Erythroblast (primary cell): ENCODE measurements at places on chromosomes 4 and X.

DNA sequence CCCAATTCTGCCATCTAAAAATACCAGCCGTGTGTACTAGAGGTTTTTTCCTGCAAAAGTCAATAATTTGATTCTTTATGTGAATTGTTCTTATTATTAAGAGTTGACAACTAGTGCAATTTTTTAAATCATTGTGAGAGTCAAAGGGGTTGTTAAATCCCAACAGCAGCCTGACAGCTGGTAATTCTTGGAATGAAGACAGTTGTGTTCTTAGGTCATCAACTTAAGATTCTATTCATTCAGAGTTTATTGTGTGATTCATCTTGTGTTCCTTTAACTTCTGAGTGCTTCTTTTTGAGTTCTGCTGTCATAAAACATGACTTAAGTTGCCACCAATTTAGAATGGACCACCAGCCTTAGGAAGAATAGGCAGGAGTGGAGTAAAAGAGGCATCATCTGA, 329.0 kb downstream of the NAF1 start:
- DNase-seq, result no peak

DNA sequence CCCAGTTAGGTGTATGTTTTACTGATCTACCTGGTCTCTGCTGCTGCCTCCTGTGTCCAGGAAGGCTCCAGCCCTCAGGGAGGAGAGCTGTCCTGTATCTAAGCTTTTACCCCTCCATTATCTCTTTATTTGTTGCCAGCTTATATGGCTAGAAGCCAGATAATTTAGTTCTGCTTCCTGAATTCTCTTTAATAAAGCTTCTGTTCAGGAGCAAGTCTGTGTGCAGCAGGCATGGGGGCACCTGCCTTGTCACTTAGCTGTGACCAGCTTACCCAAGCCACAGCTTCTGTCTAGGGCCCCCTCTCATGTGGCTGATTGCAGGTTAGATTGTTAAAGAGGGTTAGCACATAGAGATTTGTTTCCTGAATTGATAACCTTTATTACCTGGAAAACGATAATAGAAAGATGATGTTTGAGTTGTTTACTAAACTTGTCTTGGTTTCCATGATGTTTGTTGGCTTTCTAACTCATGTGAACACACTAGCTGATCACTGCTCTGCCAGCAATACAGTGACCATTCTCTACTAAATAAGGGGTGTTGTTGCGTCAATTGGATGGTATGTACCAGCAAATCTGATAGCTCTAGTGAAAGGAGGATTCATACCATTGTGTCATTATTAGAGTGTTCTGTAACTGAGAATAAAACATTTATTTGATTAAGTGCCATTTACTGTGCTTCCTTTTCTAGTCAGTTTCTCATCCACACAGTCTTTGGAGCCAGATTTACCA, 189.8 kb upstream of the ANK2 start:
- no peak for DNase-seq

DNA sequence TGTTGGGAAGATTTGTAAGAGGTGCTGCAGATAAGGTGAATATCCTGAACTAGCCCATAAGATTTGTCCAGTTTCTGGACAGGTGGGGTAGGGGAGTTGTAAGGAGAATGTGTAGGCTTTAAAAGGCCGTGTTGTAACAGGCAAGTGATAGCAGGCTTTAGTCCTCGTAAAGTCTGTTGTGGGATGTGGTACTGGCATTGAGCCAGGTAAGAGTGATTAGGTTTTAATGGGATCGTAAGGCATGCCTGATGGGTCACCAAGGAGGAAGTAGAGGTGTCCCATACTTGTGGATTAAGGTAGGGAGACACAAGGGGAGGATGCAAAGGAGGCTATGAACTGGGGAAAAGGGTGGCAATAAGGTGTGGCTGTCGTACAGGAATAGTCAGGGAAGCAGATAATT, 256.9 kb upstream of the DKK2 start:
- DNase-seq, result no peak

DNA sequence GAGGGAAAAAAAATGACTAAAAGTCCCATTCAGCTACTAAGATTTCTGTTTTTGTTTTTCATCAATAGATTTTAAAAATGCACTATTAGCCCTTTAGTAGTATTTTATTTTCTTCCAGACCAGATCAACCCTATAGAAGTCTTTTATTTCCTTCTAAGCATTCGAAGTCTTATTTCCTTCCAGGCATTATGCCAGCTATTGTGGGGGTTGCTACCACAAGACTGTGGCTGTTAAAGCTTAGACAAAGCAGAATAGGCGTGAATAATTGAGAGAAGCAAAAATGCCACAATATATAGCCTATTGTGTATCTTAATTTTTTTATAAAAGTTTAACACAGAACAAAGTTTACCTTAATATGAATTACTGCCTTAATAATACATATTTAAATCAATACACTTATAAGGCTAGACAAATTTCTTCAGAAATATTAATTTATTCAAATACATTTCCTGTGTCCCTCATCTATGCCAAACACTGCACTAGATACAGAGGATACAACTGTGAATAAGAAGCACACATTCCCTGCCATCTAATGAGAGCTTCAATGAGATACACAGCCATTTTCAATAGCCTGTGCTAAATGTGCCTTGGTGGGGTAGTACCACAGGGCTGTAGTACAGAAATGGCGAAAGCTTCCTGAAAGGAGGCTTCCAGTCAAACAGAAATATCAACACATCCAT, 33.1 kb downstream of the SLC10A7 start:
- no peak for DNase-seq

- no peak for DNase-seq
Measured at GRCh38 chrX:21725496-21725895, 32.4 kb downstream of the SMPX start.
